Mesangial cell (primary cell): ENCODE measurements at places on chromosomes 6 and 20. TPM values are rescaled to one million over a fixed set of nuclear protein-coding genes. Genes with fewer than 3 reads are reported as not detected.

Gene B3GALT4
- total RNA-seq, result 3.7 and 16.6 TPM in 2 replicates

Gene RAE1
- total RNA-seq, result 25.6 and 41.4 TPM in 2 replicates

Gene NR2E1
- total RNA-seq, result not detected in 2 replicates

Gene SPATA25
- total RNA-seq, result 0.16 and 1.1 TPM in 2 replicates

Gene RIN2
- 22.3 and 62.2 TPM in 2 replicates for total RNA-seq

Gene GPR63
- total RNA-seq, result 1.5 and 2.0 TPM in 2 replicates

Gene DAAM2
- 1.8 and 5.2 TPM in 2 replicates for total RNA-seq

Gene FOXA2
- total RNA-seq, result 0.13 TPM in 1 of 2 replicates, not detected in the other

Gene RNF5
- total RNA-seq, result 61.1 and 63.1 TPM in 2 replicates

Gene PTPRK
- 51.8 and 62.5 TPM in 2 replicates for total RNA-seq

Gene ZSCAN31
- 2.1 and 2.9 TPM in 2 replicates for total RNA-seq

Gene DDX39B
- total RNA-seq, result 416 and 449 TPM in 2 replicates

Gene CST4
- total RNA-seq, result not detected in 2 replicates

Gene WDR27
- total RNA-seq, result 9.8 and 15.3 TPM in 2 replicates

Gene ZNF217
- 16.3 and 23.3 TPM in 2 replicates for total RNA-seq

Gene OPRM1
- total RNA-seq, result not detected in 2 replicates

Gene SMLR1
- not detected in 2 replicates for total RNA-seq
